ENCODE measurements at places on chromosomes 1 and 21.

DNA sequence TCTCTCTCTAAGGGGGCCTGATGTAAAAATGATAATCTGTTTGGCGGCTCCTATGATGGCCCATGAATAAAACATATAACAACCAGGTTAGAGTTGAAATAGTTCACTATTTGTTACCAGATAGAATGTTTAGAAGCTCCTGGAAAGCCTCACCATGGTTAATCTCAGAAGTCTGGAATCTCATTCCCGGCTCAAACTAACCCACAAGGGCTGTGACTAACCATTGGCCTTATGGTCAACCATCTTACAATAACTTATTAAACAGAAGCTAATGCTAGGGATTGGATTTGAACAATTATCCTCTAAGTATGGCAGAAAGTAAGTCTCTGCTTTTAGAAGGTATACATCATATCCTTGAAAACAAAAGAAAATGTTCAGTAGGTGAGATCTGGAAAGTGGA lies 134.1 kb upstream of the ADGRL2 start:
- no peak for DNase-seq

GRCh38 chr1:176989754-176990153 lies 174.8 kb downstream of the ASTN1 start:
- DNase-seq = no peak

GRCh38 chr1:12055259-12055658 lies 7.8 kb upstream of the TNFRSF8 start:
- DNase-seq = no peak

GRCh38 chr1:10676963-10677362 lies 119.5 kb downstream of the CASZ1 start:
- no peak for DNase-seq

- no peak for DNase-seq
These were observed 17.3 kb upstream of the OR2M5 start for GRCh38 chr1:248127653-248128052.

GRCh38 chr1:94819945-94820746 lies at the start of gene SLC44A3:
Gene SLC44A3, plus strand, starts transcription at chr1:94820357. Its CDS starts 95 bp downstream, at chr1:94820452.
- peak; percentile 15 for DNase-seq
